ENCODE measurements at places on chromosomes 11 and 22.

- DNase-seq: peak; percentile 1
Measured at GRCh38 chr22:39773976-39774539, 119.5 kb downstream of the ENTHD1 start.

DNA sequence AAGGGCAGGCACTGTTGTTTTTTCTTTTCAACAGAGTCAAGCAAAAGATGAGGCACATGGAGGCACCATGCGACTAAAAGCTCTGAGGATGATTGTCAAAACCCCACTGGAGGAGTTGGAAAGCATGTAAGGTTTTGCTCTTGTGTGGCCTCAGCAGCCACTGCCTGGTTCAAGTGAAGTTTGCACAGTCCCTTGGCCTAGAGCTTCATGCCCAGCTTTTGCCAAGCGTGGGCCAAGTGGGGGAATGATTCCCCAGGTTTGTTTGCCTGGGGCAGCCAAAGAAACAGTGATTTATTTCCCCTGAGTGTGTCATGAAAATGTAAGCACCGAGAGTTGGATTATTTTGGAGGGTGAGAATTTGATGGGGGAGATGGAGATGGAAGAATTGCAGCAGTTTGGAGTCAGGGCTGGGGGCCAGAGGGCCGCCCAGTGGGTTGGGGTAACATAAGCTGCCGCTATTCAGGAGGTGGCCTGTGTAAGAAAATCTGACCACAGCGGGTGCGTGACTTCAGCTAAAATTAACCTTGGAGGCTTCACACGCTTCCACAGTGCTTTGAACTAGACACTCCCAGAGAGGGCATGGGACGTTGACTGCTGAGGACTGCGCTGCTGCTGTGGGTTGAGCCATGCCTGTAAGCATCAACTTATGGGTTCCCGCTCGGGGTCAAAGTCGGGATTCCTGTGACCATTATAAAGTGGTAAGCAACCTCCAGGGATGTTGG lies 100.7 kb downstream of the NAV2 start:
- DNase-seq: no peak

DNA sequence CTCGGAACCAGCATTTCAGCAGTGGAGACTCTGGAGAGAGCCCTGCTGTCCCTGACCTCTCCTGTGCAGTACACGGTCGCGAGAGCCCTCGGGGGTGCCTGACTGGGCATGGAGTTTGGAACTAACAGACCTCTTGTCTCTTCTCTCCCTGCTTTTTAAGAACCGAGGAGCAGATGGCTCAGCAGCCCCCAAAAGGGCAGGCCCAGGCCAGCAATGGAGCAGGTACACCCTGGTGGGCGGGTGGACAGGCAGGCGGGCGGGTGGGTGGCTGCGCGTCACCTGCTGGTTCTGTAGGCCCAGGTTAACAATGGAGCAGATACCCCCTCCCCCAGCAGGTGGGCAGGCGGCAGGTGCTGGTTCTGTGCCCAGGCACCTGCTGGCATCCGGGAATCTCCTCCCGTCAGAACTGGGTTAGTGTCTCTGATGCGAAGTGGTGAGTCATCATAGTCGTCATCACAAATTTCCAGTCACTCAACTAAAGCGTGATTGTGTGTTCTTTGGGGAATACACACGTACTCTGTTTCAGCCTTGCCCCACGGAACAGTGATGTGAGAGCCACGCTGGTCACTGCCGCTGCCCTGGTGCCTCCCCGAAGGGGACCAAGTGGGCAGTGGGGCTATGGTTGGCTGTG lies 41.1 kb downstream of the GRAMD4 start:
- peak; percentile 46 for DNase-seq

DNA sequence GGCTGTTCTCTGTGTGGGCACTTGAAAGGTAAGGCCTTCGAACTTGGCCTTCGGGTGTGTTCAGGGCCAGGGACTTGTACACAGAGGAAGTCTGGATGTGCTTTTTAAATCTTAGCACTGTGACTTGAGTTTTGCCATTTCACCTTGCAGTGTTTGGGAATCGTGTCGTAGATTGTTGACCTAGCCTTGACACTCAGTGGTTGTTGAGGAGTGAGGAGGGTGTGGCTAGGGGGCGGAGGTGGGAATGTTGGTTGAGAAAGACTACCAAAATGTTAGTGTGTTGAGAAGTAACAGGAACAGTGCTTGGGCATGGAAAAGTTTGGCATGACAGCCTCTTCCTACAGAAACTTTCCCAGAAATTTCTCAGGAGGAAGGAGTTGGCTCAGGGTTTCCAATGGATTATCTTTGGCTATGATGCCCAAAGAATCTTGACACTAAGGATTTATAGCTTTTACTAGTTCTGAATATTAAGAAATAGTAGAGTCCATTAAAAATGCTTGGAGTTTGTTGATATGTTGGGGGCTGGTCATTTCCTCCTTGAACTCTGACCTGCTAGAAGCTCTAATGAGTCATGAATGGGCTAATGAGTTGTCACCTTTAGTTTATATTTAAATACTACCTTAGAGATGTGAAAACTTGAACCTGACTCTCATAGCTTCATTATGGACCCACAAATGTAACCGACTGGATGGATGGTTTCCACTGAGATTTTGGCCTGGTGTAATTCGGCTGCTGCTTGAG lies 40.6 kb downstream of the BARX2 start:
- DNase-seq: no peak

GRCh38 chr11:105328061-105328460 lies 188.5 kb upstream of the CARD18 start:
- DNase-seq: no peak

- DNase-seq: no peak
Measured at GRCh38 chr11:19400296-19400695, 159.6 kb upstream of the E2F8 start.

DNA sequence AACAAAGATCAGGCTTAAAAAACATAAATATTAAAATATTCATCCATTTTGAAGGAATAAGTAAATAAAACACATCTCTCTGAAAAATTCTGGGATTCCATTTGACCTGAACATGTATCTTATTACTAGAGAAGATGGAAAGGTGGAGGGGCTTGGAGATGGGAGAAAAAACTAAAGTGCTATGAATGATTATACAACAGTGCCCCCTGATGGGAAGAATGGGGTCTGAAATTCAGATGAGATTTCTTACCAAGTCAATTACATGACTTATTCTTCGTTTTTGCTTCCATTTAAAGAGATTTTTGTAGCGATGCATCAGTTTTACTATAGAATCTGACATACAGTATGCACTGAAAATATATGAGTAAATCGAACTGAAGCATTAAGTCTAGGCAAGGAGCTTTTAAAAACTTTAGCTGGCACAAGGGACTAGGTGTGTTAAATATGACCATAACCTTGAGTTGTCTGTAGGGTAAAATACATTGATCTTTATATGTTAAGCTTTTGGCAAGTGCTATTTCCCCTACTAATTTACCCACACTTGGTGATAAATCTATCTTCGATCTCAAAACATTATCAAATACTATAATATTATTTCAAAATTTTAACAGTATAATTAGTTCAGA lies 718.8 kb downstream of the CNTN5 start:
- DNase-seq: no peak

DNA sequence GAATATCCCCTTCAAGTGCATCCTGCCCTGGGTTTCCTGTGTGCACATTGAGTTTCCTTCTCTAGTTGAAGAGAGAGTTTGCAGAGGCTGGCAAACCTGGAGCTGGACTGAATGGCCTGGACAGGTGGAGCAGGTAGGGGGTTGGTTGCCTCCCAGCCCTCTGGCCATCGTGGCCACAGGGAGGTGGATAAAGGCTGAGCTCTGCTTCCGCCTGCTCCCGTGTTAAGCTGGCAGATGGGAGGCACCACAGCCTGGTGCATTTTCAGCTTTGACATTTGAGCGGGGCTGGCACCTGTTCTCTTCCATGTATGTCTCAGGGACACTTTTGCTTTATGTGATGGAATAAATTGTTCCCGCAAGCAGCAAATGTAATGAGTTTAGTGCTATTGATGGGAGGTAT lies 11.1 kb downstream of the MICAL2 start:
- DNase-seq: no peak

DNA sequence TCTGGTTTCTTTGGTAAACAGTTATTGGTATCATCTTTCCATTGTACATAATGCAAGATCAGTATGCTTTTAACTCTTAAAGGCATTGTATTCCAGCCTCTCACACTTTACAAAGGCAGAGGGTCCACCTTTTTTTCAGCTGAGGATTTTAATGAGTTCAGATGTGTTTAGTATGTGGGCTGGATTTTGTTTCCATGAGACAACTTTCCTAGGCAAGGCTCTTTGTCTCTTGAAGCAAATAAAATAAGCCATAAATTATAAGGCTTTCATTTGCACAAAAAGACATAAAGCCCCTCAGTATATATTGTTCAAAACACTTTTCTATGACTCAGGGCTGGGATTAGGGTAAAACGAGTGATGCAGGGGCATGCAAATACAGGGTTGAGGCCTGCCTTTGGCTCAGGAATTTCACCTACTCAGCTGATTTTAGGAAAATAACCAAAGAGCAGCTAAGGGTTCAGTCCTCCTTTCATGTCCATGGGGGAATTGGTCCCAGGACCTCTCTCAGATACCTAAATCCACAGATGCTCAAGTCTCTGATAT lies 7.6 kb downstream of the MMP20 start:
- DNase-seq: no peak

GRCh38 chr11:73623686-73624085 lies 22.7 kb upstream of the PLEKHB1 start:
- DNase-seq: no peak

DNA sequence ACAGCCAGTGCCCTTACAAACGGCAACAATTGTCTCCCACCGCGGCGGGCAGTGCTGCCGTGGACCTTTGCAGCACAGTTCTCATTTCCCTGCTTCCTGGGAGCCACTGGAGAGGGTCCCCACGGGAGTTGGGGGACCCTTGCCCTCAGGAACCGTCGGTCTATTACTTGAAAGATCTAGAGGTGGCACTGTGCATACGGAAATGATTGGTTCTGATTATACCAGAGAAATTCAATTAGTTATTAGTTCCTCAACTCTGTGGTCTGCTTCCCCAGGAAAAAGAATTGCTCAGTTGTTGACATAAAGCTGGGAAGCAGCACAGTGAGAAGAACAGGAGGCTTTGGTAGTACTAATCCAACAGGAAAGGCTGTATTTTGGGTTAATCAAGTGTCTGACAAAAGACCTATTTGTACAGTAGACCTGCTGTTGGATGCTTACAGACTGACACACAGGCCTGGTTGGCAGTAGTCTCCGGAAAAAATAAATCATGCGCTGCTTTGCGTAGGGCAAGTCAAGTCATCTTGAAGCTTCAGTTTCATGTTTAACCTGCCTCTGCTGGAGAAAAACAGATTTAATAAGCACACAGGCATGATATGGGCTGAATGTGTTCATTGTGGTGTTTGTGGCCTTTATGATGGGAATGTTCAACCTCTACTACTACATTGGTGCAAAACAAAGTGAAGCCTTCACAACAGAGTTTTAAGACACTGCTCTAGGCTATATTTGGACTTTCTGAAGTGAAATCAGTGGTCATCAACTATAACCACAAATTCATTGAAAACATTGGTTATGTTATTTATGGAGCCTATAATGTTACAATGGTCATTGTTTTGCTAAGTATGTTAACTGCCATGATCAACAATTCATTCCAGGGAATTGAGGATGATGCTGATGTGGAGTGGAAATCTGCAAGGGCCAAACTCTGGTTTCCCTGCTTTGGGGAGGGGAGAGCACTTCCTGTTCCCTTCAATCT lies 54.6 kb upstream of the SC5D start:
- DNase-seq: no peak

DNA sequence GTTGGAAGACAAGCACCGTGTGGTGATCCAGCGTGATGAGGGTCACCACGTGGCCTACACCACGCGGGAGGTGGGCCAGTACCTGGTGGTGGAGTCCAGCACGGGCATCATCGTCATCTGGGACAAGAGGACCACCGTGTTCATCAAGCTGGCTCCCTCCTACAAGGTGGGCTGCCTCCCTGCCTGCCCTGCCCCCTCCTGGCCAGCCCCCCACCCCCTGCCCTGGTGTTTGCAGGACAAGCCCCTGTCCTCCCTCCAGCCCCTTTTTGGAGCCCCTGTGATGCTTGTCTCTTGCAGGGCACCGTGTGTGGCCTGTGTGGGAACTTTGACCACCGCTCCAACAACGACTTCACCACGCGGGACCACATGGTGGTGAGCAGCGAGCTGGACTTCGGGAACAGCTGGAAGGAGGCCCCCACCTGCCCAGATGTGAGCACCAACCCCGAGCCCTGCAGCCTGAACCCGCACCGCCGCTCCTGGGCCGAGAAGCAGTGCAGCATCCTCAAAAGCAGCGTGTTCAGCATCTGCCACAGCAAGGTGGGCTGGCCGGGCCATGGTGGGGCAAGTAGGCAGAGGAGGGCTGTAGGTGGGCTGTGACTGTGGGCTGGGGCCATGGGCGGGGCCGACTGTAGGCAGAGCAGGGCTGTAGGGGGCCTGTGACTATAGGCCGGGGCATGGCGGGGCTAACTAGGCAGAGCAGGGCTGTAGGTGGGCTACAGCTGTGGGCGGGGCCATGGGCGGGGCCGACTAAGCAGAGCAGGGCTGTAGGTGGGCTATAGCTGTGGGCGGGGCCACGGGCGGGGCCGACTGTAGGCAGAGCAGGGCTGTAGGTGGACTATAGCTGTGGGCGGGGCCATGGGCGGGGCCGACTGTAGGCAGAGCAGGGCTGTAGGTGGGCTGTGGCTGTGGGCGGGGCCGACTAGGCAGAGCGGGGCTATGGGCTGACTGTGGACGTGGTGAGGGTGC lies 13.6 kb downstream of the MUC2 start:
- no peak for DNase-seq

GRCh38 chr11:5992604-5993251 lies 5.9 kb upstream of the OR52L1 start:
- no peak for DNase-seq

DNA sequence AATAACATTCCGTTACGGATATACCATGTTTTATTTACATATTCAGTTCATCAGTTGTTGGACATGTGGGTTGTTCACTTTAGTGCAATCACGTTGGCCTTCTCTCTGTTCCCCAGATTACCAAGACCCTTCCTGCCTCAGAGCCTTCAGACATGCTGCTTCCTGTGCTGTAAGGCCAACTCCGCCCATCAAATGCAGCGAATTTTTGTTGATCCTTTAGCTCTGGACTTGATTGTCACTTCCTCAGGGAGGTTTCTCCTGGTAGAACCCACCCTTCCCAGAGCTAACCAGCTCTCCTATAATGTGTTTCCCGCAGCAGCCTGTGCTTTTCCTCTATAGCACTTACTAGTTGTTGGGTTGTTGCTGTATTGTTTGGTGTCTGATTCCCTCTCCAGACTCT lies 39.4 kb downstream of the SWAP70 start:
- no peak for DNase-seq

- DNase-seq: no peak
Measured at GRCh38 chr11:132920451-132921096, 611.7 kb downstream of the OPCML start.

DNA sequence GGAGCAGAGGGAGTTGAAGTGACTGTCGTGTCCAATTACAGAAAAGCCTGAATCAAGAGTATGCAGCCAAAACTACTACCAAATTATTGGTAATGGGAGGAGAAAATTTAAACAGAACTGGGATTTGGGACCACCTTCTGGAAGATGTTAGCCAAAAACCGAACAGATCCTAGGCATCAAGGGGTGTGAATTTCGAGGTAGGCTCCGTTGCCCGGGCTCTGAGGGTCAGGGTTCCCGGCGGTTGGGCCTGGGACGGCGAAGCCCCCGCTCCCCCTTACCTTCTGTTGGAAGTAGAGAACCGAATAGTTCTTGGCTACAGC lies 313 bp downstream of the PRCP start:
- no peak for DNase-seq

GRCh38 chr22:24419475-24419850 lies 7.9 kb upstream of the ADORA2A start:
- DNase-seq: no peak

GRCh38 chr11:62546244-62546928 lies at the start of gene AHNAK:
TSS of gene AHNAK (minus strand) at chr11:62546806. CDS start at chr11:62536098, 10,708 bp downstream.
- no peak for DNase-seq

GRCh38 chr22:44179989-44180705 lies 578 bp upstream of the PARVG start:
- DNase-seq: no peak

GRCh38 chr22:48717883-48718817 lies 1109.5 kb downstream of the BRD1 start:
- no peak for DNase-seq

Measured in activated T-cell treated with anti-CD3 and anti-CD28 coated beads for 4 hours (primary cell).